Large intestine (tissue), 12 donors: ENCODE measurements at places on chromosomes 6 and 20. TPM values are rescaled to one million over a fixed set of nuclear protein-coding genes. Genes with fewer than 3 reads are reported as not detected.

DNA sequence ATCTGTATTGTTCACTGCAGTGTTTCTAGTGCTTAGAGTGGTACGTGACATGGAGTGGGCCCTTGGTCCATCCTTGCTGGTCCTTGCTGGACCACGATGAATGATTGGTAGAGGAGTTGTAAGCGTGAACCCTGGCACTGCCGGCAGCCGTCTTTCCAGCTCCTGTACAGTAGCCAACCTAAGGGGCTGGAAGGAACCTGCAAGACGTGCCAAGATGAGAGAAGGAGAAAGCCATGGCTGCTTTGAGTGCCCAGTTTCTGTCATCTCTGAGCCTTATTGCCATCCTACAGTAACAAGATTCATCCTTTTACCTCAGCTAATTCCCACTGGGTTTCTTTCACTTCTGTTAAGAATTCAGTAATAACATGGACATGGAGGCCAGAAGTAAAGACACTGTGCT is 5.9 kb downstream of the DHX35 start:
- H3K36me3 ChIP-seq, result peaks cover 13% of the 10 kb centered on the region
- no peak overlapping the region for H3K27ac ChIP-seq
- no peak for DNase-seq

DNA sequence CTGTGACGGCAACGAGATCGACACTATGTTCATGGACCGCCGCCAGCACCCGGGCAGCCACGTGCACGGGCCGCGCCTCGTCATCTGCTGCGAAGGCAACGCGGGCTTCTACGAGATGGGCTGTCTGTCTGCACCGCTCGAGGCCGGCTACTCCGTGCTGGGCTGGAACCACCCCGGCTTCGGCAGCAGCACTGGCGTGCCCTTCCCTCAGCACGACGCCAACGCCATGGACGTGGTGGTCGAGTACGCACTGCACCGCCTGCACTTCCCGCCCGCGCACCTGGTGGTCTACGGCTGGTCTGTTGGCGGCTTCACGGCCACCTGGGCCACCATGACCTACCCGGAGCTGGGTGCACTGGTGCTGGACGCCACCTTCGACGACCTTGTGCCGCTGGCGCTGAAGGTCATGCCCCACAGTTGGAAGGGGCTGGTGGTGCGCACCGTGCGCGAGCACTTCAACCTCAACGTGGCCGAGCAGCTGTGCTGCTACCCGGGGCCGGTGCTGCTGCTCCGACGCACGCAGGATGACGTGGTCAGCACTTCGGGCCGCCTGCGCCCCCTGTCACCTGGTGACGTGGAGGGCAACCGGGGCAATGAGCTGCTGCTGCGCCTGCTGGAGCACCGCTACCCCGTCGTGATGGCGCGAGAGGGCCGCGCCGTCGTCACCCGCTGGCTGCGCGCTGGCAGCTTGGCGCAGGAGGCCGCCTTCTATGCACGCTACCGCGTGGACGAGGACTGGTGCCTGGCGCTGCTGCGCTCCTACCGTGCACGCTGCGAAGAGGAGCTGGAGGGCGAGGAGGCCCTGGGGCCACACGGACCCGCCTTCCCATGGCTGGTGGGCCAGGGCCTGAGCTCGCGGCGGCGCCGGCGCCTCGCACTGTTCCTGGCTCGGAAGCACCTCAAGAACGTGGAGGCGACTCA is 943 bp downstream of the ABHD16B start:
- peaks cover 8% of the 10 kb centered on the region for H3K27me3 ChIP-seq
- H3K4me3 ChIP-seq, result no peak overlapping the region
- DNase-seq, result no peak
- peaks cover 5% of the 10 kb centered on the region for H3K36me3 ChIP-seq
- no peak overlapping the region for H3K27ac ChIP-seq
- peaks cover 29% of the 10 kb centered on the region for H3K4me1 ChIP-seq

DNA sequence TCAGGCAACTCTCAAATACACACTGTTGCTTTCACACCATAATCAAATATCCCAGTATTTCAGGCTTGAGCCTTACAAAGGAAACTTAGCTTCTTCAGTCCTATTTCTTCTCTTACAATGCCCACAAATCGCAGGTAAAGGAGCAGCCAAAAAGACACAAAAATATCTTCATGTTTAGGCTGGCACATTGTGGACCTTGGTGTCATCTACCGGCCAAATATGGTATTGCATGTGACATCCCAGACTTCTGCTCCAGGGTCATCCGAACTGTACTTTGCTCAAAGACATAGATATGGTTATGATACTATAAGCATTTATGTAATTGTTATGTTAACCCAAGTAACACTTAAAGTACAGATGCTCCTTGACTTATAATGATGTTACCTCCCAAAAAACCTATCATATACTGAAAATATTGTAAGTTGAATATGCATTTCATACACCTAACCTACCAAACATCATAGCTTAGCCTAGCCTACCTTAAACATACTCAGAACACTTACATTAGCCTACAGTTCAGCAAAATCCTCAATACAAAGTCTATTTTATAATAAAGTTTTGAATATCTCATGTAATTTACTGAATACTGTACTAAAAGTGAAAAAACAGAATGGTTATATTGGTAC is 4.6 kb downstream of the OR2H2 start:
- peaks cover 1% of the 10 kb centered on the region for H3K27me3 ChIP-seq
- H3K4me1 ChIP-seq, result no peaks in the 10 kb centered on the region
- DNase-seq, result peak; percentile 22
- H3K27ac ChIP-seq, result no peak overlapping the region
- H3K36me3 ChIP-seq, result no peaks in the 10 kb centered on the region

DNA sequence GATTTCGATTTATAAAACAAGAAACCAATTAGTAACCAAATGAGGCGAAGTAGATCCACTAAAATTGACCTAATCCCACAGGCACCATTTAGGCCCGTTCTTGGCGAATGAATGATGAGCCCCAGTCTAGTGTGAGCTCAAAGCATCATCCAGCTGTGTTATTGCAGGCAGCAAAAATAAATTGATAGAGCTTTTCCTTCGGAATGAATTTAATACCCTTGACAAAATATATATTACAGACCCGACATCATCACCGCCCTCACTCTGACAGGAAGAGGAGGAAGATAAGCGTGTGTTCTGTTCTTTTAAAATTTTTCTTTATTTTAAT is 7.8 kb downstream of the SIM1 start:
- no peak for DNase-seq
- no peak overlapping the region for H3K27ac ChIP-seq
- peaks cover 98% of the 10 kb centered on the region for H3K27me3 ChIP-seq
- H3K36me3 ChIP-seq, result no peaks in the 10 kb centered on the region
- H3K4me3 ChIP-seq, result no peak overlapping the region
- H3K4me1 ChIP-seq, result peaks cover 8% of the 10 kb centered on the region

DNA sequence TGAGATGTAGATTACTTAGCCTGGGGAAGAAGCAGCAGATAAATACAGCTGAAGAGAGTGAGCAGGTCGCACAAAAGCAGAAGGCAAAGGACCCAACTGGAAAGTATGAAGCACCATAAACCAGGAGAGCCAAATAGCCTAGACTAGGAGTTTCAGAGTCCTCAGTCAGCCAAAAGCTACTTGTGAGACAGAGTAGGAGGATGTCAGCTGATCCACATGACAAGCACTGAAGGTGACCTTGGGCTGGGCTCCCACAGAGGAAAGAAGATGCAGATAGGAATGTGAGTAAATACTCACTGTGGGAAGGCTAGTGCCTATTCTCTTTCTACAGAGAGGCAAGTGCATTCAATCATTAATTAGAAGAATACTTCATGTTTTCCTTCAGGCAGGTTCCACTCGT is 274.0 kb upstream of the POU3F2 start:
- no peaks in the 10 kb centered on the region for H3K27me3 ChIP-seq
- no peaks in the 10 kb centered on the region for H3K4me1 ChIP-seq
- H3K36me3 ChIP-seq, result no peaks in the 10 kb centered on the region
- no peak overlapping the region for H3K27ac ChIP-seq
- no peak for DNase-seq

GRCh38 chr6:142856624-142857232 is 88.2 kb downstream of the HIVEP2 start:
- H3K36me3 ChIP-seq, result no peaks in the 10 kb centered on the region
- no peak for DNase-seq
- no peak overlapping the region for H3K27ac ChIP-seq
- peaks cover under 1% of the 10 kb centered on the region for H3K4me1 ChIP-seq

DNA sequence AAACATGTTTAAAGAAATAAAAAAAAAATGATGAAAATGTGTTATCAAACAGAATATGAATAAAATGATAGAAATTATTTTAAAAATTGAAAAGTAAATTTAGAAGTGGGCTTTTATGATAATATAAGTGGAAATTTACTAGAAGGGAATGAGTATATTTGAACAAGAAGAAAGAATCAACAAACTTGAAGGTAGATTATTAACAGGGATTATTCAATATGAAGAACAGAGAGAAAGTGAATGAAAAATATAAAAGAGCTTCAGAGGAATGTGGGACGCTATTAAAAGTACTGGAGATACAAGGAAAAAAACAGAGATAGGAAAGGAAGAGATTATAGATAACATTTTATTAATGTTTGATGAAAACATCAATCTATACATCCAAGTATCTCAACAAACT is 1014.4 kb upstream of the CITED2 start:
- H3K4me3 ChIP-seq, result no peak overlapping the region
- H3K27me3 ChIP-seq, result no peaks in the 10 kb centered on the region
- no peaks in the 10 kb centered on the region for H3K4me1 ChIP-seq

- H3K27me3 ChIP-seq, result no peaks in the 10 kb centered on the region
- no peak overlapping the region for H3K27ac ChIP-seq
- no peak for DNase-seq
These were observed 64.8 kb upstream of the NAA20 start for GRCh38 chr20:19952392-19952791.

- no peak for DNase-seq
- H3K27ac ChIP-seq, result no peak overlapping the region
- peaks cover 28% of the 10 kb centered on the region for H3K36me3 ChIP-seq
- no peak overlapping the region for H3K4me3 ChIP-seq
- no peaks in the 10 kb centered on the region for H3K27me3 ChIP-seq
- H3K4me1 ChIP-seq, result no peaks in the 10 kb centered on the region
These were observed 72.6 kb downstream of the REV3L start for GRCh38 chr6:111410371-111410770.

DNA sequence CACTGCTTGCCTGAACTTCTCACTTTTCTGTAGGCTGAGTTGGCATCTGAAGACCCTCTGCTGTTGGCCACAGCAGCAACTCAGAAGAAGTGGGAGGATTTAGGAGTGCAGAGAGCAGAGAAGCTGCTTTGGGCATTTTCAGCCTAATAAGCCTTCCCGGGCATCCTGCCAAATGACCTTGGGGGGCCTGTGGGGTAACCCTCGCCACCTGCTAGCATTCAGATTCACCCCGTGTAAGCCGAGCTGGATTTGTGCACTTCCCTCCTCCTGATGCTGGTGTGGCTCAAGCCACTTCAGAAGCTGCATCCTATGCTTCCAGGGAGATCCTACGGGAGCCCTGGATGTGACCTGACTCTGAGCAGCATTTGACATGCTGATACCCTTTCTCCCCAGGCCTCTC is 114.8 kb downstream of the LRFN2 start:
- H3K27me3 ChIP-seq, result peaks cover 4% of the 10 kb centered on the region
- H3K4me3 ChIP-seq, result no peak overlapping the region
- DNase-seq, result no peak
- no peaks in the 10 kb centered on the region for H3K36me3 ChIP-seq

GRCh38 chr6:62229231-62229630 is 56.8 kb downstream of the KHDRBS2 start:
- no peaks in the 10 kb centered on the region for H3K4me1 ChIP-seq
- H3K27me3 ChIP-seq, result no peaks in the 10 kb centered on the region
- H3K4me3 ChIP-seq, result no peak overlapping the region
- H3K27ac ChIP-seq, result no peak overlapping the region

GRCh38 chr6:143399775-143400174 is 50.7 kb downstream of the ADAT2 start:
- no peaks in the 10 kb centered on the region for H3K36me3 ChIP-seq
- H3K27me3 ChIP-seq, result no peaks in the 10 kb centered on the region

DNA sequence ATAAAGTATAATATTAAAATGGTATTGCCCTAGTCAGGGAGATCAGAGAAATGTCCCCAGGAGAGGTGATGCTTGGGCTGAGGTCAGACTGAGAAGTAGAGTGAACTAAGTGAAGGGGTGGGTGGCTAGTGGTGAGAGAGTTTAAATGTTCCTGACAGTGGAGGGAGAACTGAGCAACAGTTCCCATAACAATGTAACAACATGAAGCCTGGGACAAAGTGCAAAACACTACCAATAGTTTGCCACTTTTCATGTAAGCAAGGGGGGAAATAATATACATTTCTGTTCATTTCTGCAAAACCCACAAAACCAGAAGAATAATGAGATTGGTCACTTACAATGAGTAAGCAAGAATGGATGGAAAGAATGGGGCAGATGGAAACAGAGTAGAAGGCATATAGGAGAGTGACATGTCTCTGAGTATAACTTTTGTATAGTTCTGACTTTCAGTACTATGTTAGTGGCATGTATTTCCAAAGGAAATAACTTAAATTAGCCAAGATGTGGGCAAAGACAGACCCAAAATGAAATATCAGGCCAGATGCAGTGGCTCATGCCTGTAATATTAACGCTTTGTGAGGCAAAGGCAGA is 13.3 kb upstream of the FAXC start:
- H3K4me3 ChIP-seq, result no peak overlapping the region
- H3K27me3 ChIP-seq, result no peaks in the 10 kb centered on the region
- no peak overlapping the region for H3K27ac ChIP-seq
- no peaks in the 10 kb centered on the region for H3K36me3 ChIP-seq
- no peak for DNase-seq

- no peak for DNase-seq
- peaks cover under 1% of the 10 kb centered on the region for H3K4me1 ChIP-seq
- no peaks in the 10 kb centered on the region for H3K36me3 ChIP-seq
- H3K27ac ChIP-seq, result no peak overlapping the region
- no peaks in the 10 kb centered on the region for H3K27me3 ChIP-seq
These were observed 187.3 kb upstream of the NT5E start for GRCh38 chr6:85262621-85263020.

CNR1 gene
- polyA plus RNA-seq, result 14.8 TPM

NKAIN4 gene
- 6.8 TPM for polyA plus RNA-seq

TFAP2D gene
- polyA plus RNA-seq, result not detected

DLL1 gene
- 39.3 TPM for polyA plus RNA-seq

PRL gene
- polyA plus RNA-seq, result 0.78 TPM

PTK7 gene
- polyA plus RNA-seq, result 35.7 TPM

KIF13A gene
- 34.4 TPM for polyA plus RNA-seq

KCNQ5 gene
- 3.4 TPM for polyA plus RNA-seq

MUC21 gene
- not detected for polyA plus RNA-seq

ANKEF1 gene
- 6.9 TPM for polyA plus RNA-seq

CNBD2 gene
- 5.5 TPM for polyA plus RNA-seq
